ENCODE measurements at places on chromosomes 2 and 18.

DNA sequence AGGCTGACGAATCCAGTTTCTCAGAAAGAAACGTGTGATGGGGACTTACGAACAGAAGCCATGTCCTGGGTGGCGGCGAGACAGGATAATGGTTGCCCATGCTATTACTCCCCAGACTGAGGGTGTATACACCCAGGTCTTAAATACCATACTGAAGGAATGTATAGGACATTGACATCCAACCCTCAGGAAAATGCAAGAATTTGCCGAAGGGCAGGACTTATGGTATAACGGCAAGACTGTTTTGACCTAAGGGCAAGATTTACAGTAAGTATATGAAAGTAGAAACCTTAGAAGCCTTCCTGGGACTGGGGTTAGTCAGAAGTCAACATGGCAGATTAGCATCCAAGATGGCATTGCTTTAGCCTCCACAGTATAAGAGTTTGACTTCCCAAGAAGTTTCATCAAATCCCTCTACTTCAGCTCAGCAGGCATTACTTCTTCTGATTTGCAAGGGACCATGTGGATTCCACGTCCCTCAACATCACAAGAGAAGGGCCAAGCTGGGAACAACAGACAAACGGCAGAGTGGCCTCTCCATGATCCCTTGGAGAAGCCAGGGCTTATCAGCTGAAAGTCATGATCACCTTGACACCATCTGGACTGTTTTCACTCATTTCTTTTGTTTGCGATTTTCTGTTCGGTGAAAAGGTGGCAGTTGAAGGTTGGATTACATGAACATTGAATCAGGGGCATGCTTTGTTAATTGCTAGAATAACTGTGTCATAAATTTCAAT is 21.1 kb downstream of the ST3GAL5 start:
- DNase-seq, result no peak

- DNase-seq, result no peak
Observed at GRCh38 chr2:205822579-205822978, 140.3 kb downstream of the NRP2 start.

- no peak for DNase-seq
Observed at GRCh38 chr18:13545955-13546354, 180.4 kb downstream of the FAM210A start.

GRCh38 chr2:232422051-232422450 is 15.4 kb downstream of the ALPG start:
- no peak for DNase-seq

DNA sequence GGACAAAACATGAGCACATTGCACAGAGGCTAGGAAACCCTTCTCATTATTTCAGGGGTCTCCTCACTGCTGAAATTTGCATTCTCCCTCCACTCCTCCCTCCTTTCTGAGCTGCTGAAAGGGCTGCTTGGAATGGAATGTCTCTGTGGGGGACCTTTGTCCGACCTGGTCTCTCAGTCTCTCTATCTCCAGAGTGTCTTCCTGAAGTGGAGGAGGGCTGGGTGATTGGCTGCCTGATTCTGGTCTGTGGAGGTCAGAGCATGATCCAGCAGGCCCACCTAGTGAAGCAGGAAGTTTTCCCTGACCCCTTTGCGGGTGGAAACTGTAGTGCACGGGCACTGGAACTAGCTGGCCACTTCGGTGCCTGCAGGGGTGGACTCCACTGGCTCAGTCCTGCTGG is 560.5 kb upstream of the HS6ST1 start:
- no peak for DNase-seq

- DNase-seq, result no peak
Observed at GRCh38 chr2:218577482-218578220, 9.0 kb downstream of the CNOT9 start.

DNA sequence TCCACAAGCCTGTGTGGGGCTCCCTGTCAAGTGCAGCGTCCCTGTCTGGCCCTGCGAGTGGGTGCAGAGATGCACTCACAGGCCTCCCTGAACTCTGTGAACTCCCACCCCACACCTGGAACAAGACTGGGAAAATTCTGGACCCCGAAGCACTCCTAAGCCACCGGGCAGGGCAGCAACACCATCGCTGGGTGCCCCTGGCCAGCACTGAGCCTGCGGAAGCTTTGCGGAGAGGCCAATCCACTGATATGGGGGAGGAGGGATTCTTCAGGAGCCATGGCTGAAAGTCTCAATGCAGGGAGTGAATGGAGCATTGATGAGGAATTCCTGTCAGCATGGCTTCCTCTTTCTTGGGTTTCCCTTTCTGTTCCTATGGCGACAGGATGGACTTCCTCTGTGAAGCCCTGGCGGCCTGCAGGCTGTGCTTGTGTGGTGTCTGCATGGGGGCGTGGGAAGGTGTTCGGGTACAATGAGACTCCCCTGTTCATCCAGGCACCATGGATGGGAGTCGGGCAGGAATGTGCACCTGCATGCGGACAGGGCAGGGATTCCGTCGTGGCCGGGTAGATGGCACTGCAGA is 15.1 kb downstream of the TRIB2 start:
- no peak for DNase-seq

GRCh38 chr2:10810202-10811161 is 2.1 kb downstream of the PDIA6 start:
- DNase-seq, result no peak

GRCh38 chr2:105812180-105813044 is 67.7 kb downstream of the NCK2 start:
- DNase-seq, result no peak

DNA sequence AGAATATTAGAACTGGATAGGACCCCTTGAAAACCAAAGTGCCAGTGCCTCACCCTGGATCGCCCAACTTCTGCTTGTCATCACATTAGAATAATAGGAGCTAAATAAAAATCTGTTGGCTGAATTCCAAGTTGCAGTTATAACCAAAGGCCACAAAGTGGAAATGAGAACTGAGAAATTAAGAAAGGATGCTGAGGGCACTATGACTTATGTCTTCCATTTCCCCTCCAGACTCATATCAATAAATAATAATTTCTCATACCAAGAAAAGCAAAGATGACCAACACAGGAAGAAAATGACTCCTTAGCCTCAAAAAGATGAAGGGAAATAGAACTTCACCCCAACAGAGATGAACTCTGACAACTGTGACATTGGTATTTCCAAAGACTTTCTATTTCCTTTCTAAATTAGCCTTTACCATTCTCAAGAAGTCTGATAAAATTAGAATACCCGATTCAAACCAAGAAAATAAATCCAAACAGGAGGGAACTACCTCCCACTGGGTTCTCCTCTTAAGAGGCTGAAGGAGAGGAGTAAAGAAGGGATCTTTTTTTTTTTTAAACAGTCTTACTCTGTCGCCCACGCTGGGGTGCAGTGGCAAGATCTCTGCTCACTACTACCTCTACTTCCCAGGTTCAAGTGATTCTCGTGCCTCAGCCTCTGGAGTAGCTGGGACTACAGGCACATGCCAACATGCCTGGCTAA is 46.5 kb upstream of the EPG5 start:
- no peak for DNase-seq

DNA sequence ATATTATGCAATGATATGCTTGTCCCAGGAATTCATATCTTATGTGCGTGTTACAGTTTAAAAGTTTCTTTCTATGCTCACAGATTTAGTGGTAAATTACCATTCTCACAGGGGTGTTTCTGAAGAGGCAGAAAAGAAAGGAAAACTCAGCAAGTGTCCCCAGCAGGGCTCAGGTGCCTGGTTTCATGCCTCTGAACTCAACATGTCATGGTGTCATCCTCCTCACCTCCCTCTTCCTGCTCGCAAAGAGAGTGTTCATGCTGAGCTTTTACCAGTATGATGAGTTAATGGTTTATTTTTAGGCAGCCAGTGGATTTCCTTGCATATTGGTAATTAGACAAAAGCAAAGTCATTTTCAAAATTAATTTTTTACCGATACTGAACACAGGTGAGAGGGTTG is 492.9 kb upstream of the ZEB2 start:
- DNase-seq, result no peak

DNA sequence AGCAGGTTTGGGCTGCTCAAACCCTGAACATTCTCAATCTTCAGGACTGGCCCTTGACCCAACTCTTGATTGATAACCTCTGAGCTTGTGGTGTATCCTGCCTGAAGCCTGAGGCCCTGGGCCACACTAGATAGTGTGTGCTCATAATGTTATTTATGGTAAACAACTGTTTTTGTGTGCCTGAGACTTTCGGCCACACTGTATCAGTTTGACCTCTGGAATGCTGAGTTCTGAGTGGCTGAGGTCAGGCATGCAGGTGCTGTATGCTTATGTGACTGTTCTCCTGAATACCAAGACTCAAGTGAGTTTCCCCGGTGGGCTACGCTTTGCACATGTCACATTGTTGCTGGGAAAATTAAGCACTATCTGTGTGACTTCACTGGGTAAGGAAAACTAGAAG is 82.2 kb upstream of the RMP24 start:
- no peak for DNase-seq

DNA sequence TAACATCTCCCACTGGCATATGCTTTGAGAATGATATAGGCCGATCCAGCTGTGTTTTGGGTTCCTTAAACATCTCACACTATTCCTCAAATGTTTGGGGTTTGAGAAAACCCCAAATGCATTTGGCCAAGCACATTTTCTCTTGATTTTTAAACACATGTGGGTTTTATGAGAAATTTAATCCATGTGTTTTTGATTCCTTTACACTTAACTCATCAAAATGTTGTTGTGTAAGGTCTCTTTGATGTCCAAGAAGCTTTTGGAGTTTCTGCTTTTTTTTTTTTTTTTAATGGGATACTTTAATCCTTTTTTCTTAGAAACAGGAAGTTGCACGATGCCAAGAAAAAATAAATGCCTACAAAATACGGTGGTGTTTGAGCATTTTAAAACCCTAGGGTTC is 339.8 kb upstream of the TCF4 start:
- no peak for DNase-seq

DNA sequence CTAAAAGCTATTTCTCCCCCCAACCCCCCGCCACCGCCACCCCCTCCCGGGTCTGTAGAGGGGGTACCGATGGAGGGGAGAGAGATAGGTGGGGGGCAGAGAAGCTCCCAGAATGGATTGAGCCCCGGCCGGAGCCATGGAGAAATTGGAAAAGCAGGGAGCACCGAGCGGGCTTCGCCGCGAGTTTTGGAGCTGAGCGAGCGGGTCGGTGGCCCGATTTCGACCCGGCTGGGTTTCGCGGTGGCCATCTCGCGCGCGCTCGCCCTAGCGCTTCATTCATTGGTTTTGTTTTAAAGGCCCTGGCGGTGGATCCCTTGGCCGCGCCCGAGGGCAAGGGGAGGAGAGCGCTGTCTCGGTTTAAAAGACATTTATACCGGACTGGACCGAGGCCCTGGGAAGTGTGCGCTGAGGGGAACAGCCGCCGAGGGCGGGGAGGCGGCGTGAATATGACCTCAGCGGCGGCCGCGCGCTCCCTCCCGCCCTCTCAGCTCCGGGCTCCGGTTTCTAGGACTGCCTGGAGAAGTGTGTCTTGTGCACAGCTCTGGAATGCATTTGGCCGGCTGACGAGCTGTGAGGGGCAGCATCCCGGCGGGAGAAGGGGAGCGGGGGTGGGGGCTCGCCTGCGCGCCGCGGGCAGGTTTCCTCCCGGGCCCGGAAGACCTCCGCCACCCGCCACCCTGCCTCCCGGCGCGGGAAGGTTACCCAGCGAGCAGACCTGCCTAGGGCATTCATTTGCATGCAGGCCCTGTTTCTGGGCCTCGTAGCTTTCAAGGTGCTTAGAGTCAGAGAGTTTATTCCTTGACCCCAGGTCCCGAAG is 1.7 kb upstream of the SMAD7 start:
- DNase-seq, result peak; percentile 45

DNA sequence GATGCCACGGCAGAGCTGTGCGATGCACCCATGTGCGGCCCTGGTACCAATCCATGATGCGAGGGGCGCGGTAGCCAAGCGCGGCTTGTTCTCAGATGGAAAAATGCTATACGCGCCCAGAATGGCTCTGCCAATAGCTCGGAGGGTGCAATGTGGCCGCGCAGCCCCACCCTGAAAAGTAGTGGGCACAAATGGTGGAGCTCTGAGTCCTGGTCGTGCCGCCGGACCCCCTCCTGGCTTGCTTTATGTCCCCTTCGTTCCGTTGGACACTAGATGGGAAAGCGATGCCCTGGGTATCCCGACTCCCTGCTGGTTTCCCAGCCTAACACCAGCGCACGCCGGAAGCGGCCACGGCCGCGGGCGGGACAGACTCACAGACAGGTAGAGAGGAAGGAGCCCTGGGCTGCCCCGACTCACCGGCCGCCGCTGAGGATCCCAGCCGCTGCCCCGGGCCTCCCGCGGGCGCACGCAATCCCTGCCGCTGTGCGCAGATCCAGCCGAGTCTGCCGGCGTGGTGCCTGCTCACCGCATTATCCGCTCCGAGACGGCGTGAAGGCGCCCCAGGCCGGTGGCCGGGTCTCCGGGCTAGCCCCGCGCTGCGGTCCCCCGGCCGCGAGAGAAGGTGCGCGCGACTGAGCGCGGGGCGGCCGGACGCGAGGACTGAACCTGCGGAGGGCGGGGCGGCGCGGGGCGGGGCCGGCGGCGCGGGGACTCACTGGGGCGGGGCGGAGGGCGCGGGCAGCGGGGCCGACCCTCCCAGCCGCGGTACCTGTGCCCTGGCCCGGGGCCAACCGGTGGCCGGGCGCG is at the start of gene CDC42EP3:
Gene CDC42EP3, minus strand, starts transcription at position 634 of the 807 bp plus-strand sequence. CDS start 25,055 bp downstream, outside the sequence.
- peak; percentile 59 for DNase-seq

DNA sequence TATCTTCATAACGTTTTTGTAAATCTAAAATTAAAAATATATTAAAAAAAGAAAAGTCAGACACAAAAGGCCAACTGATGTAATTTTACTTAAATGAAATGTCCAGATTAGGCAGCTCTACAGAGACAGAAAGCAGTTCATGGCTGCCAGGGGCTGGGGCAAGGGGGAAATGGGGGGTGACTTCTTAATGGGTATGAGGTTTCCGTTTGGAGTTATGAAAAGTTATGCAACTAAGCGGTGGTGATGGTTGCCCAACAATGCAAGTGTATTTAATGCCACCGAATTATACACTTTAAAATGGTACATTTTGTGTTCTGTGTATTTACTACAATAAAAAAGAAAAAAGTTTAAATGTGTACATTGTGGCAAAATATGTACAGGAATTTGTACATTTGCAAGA is 70.2 kb upstream of the TEX51 start:
- DNase-seq, result no peak

DNA sequence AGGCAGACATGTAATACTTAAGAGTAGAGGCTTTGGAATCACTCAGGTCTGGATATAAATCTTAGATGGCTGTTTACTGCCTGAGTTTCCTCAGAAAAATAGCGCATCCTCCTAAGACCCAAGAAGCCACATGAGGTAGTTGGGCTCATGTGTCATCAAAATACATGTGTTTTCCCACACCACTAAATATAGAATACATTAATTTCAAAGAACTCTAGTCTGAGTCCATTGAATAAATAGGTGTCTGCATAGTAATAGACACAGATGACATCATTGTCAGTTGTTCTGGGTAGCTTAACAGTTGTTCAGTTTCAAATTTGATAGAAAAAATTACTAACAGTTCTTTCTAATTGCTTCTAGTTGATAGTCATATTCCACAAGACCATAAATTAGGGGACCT is 9.6 kb downstream of the PPP1R1C start:
- no peak for DNase-seq

GRCh38 chr2:119810049-119810630 is 50.4 kb downstream of the PTPN4 start:
- DNase-seq, result no peak

- no peak for DNase-seq
Observed at GRCh38 chr2:32824070-32824809, 122.5 kb upstream of the LTBP1 start.
